Thoracic aorta (tissue), 2 donors: ENCODE measurements at places on chromosomes 16 and 17. TPM values are rescaled to one million over a fixed set of nuclear protein-coding genes. Genes with fewer than 3 reads are reported as not detected.

- no peak overlapping the region for H3K27ac ChIP-seq
- H3K4me1 ChIP-seq: no peaks in the 10 kb centered on the region
- H3K36me3 ChIP-seq: no peaks in the 10 kb centered on the region
- H3K27me3 ChIP-seq: no peaks in the 10 kb centered on the region
- DNase-seq: no peak
These were observed 186.1 kb downstream of the RPTOR start for GRCh38 chr17:80730739-80731138.

DNA sequence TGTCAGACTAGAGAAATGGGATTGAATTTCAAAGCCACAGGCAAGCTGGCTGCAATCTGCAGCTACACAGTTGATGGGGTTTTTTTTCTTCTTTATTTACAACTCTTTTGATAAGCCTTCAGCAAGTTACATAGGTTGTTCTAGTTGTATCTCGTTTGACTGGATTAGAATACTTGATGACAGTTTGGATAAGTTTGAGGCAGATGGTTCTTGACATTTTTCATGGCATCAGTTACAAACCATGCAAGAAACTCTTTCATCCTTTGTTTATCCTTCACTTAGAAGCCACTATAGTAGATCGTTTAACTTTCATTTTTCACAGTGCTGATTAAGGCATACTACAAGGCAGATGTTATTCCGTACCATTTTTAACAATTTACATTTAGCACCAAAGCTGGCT lies 238.9 kb downstream of the TOX3 start:
- no peaks in the 10 kb centered on the region for H3K36me3 ChIP-seq
- H3K4me3 ChIP-seq: no peak overlapping the region
- no peak for DNase-seq
- H3K27ac ChIP-seq: no peak overlapping the region

- no peak for DNase-seq
- H3K36me3 ChIP-seq: no peaks in the 10 kb centered on the region
- H3K27ac ChIP-seq: no peak overlapping the region
- no peaks in the 10 kb centered on the region for H3K27me3 ChIP-seq
These were observed 1179.5 kb upstream of the GOT2 start for GRCh38 chr16:59913666-59914065.

DNA sequence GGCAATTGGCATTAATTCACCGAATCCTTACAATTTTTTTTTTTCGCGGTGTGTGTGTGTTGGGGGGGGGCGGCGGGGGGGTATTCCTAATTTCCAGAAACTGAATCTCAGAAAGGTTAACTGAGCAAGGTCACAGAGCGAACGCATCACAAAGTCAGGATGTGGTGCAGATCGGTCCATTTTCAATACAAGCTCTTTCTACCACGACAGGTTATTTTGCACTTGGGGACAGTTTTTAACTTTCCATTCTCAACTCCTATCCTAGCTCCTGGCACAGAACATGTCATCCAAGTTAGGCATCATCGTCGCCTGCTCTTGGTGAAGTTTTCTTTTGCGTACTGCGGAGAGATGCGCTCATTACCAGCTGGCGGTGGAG lies 15.4 kb upstream of the ERN1 start:
- no peaks in the 10 kb centered on the region for H3K36me3 ChIP-seq
- peaks cover 34% of the 10 kb centered on the region for H3K4me1 ChIP-seq
- peak overlapping the region; percentile 86 for H3K27ac ChIP-seq
- H3K4me3 ChIP-seq: peak overlapping the region; percentile 89

DNA sequence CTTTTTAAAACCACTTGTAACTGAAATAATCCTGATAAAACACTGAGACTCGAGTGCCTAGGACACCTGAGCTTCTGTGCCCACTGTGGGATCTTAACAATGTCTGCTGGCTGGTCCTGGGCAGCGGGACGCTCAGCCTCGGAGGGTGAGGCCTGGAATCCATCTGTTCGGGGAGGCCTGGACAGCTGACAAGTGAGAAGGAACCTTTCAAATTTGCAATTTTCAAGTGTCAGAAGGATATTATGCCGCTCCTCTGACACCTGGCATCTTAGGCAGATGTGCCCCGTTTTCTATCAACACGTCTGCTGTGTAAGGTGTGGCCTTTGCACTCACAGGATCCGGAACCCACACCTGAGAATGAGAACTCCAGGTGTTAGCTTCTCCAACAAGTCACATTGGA lies 33.1 kb upstream of the C16orf78 start:
- no peaks in the 10 kb centered on the region for H3K27me3 ChIP-seq
- DNase-seq: no peak
- no peak overlapping the region for H3K27ac ChIP-seq
- no peaks in the 10 kb centered on the region for H3K4me1 ChIP-seq
- no peaks in the 10 kb centered on the region for H3K36me3 ChIP-seq

DNA sequence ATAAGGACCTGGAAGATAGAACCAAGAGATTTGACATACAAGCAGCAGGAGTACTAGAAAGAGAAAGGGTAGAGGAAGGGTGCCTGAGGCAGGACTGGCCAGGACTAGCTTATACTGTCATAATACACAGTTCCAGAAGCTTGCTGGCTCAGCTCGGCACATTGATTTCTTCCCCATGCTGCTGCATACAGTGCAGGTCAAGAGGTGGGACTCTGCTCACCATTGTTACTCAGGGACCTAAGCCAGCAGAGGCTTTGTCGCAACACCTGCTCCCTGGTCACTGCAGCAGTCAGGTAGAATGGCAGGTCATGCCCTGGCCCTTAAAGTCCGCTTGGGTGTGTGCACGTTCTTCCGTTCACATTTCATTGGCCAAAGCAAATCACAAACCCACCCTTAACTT lies 32.8 kb downstream of the LDHD start:
- no peaks in the 10 kb centered on the region for H3K36me3 ChIP-seq
- no peaks in the 10 kb centered on the region for H3K27me3 ChIP-seq

DNA sequence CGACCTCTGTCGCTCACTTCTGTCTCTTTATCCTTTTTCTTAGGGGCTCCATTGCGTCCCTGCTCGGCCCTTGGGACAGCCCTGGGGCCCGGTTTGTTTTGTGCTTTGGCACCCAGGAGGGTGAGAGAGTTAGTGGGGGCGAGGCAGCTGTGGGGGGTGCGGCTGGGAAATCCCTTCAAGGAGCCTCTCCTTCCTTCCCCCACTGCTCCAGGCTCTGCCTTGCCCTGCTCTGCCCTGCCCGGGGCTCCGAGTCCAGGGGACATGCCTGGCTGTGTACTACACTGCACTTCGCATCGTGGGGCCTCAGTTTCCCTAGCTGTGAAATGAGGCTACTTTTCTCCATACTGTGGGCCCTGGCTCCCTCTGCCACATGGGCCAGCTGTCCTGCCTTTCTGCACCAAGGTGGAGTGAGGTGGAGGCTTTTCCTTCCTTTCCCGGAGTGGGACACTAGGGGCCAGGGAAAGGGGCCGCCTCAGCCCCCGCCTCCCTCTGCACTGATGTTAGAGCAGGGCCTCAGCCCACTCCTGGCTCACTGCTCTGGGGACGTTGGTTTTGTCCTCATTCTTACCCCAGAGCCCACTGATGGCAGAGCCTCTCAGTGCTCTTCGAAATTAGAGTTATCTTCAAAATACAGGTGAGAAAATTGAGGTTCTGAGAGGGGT lies 980 bp downstream of the LLGL1 start:
- H3K4me3 ChIP-seq: peak overlapping the region; percentile 81
- H3K36me3 ChIP-seq: no peaks in the 10 kb centered on the region
- no peaks in the 10 kb centered on the region for H3K27me3 ChIP-seq
- no peak for DNase-seq

PYY gene
- total RNA-seq: not detected

WFDC1 gene
- total RNA-seq: 203 TPM

GALR2 gene
- 1.4 TPM for total RNA-seq

TMEM231 gene
- 11.8 TPM for total RNA-seq

LGALS9 gene
- total RNA-seq: 34.8 TPM

CNGB1 gene
- not detected for total RNA-seq

PRAC2 gene
- not detected for total RNA-seq

ATP2A1 gene
- total RNA-seq: 0.42 TPM

TUBB3 gene
- 4.2 TPM for total RNA-seq

OR3A3 gene
- not detected for total RNA-seq
